ENCODE measurements at places on chromosomes 11 and 22.

DNA sequence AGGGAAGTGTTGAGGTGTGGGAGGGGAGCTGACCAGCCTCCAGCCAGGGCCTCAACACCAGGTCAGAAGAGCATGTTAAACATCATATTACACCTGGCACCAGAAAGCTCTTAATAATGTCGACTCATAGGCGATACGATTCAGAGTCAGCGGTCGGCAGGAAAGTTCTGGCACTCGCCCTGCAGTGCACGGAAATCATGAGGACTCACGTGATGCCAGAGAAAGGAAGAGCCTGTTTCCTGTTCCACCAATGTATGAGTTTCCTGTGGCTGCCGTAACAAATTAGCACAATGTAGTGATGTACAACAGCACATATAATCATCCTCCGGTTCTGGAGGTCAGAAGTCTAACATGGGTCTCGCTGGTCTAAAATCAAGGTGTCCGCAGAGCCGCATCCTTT, 198.8 kb downstream of the BARX2 start:
- DNase-seq, result no peak

DNA sequence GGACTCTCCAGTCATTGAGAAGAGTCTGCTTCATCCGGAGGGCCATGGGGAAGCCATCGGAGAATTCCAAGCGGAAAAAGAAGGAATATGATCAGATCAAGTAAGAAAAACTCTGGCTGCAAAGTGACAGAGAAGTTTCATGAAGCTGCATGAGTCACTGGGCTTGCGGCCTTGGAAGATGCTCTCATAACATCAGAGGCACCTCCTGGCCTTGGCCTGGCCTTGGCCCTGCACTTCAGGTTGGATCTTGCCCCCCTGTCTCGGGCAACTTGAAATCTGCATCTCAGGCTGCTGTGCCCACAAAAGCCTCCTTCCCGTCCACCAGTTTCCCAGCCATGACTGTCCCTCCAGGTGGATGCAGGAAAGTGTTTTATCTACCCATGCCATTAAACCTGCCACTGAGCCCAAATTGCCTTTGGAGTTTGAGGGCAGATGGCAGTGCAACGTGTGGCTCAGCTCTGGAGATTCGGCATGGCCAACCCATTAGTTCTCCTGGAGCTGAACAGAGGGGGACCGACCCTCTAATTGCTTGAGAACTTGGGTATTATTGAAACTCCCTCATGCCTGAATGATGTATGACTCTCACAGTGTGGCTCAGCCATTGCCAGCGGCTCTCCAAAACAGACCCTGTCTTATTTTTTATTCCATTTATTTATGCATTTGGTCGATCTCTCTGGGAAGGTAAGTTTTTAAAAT, 66.7 kb downstream of the SEZ6L start:
- no peak for DNase-seq

GRCh38 chr11:112593440-112593839, 332.8 kb upstream of the PLET1 start:
- DNase-seq, result no peak

DNA sequence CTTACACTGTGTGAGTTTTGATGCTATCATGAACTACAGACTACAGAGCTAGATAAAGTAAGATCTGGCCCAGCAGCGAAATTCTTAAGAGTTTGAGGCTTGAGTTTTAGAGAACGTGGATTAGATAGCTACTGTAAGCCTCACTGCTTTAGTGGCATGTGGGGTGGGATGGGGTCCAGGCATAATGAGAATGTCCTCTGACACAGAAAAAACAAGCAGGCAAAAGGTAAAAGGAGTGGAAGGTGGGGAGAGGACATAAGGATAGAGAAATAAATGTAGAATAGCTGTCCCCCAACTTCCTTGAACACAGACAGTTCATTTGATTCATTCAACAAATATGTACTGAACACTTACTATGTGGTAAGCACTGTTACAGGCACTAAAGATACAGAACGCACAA, 324.5 kb upstream of the PITPNB start:
- DNase-seq, result no peak

Measured in NCI-H524 treated with DMSO at 0.1 percent for 48 hours (cell line).